ENCODE measurements at places on chromosomes 3 and 15.

- DNase-seq, result no peak
Measured at GRCh38 chr15:99343881-99344551, 92.7 kb downstream of the LRRC28 start.

- no peak for DNase-seq
Measured at GRCh38 chr3:114179575-114179974, 723 bp upstream of the DRD3 start.

GRCh38 chr3:40116478-40117177 lies 192.9 kb upstream of the EIF1B start:
- DNase-seq, result no peak

DNA sequence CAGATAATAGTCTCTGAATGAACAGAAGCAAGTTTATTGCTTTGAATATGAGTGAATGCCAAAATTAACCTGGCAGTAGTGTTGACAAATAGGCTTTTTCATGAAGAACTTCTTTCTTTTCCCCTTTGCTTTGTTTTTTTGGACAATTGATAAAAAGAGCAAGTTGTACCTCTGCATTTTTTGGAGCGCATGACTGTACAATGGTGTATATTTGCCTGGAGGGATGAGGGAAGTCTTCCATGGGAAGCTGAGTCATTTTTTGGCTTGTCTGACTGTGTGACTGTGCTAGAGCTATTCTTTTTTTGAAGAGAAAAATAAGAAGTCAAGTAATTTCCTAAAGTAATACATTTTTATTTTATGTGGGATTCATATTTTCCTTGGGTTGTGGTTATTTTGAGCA lies 186.9 kb downstream of the KLHL25 start:
- DNase-seq, result peak; percentile 32

GRCh38 chr3:107670986-107671385 lies 148.2 kb downstream of the BBX start:
- DNase-seq, result no peak

DNA sequence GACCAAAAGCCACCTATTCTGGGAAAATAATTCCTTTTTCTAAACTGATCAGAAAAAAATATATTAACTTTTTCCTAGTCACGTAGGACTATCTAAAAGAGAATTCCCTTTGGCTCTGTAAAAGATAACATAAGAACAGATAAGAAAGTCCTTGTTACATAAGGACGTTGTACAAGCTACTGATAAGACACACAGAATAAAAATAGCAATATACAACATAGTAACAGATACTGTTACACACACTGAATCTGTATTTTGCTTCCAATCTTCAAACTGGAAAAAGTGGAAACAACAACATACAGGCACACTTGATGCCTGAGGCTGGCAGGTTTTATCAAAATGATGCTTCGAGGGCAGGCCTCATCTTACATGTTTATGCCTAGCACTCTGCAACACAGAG lies 59.8 kb downstream of the SNX4 start:
- DNase-seq, result no peak

- DNase-seq, result no peak
Measured at GRCh38 chr15:92951800-92952457, 51.8 kb downstream of the CHD2 start.

DNA sequence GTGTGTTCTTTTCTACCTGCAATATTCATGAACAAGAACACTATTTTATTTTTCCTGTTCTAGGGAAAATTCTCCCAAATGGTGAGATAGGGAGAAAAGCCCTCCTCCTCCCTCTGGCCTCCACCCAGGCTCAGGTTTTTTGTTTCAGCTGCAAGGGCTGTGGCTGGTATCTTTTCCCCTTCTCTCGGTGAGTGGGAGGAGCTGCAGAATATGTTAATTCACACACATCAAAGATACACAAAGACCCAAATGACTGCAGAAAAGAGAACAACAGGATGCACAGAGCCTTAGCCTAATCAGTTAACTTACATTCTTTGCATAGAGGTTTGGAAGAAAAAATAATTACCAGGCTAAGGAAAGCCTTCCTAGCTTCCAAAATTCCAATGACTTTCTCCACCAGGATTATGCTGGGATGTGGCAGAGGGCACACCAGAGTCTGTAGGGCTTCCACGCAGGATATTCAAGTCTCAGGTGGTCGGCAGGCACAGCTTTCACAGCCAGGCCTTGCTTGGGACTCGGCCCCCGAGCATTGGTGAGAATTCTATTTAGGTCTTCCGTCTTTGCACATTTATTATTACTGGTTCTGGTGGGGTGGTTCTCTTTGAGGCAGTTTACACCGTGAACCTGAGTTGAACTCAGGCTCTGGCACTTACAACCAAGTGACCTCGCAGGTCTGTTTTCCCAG lies 64.9 kb downstream of the ABHD5 start:
- no peak for DNase-seq

GRCh38 chr3:43270078-43270477 lies 16.3 kb upstream of the SNRK start:
- DNase-seq, result no peak

GRCh38 chr3:141096164-141096563 lies 45.0 kb downstream of the SPSB4 start:
- DNase-seq, result no peak

GRCh38 chr3:125310623-125311081 lies 64.5 kb downstream of the ZNF148 start:
- DNase-seq, result no peak

DNA sequence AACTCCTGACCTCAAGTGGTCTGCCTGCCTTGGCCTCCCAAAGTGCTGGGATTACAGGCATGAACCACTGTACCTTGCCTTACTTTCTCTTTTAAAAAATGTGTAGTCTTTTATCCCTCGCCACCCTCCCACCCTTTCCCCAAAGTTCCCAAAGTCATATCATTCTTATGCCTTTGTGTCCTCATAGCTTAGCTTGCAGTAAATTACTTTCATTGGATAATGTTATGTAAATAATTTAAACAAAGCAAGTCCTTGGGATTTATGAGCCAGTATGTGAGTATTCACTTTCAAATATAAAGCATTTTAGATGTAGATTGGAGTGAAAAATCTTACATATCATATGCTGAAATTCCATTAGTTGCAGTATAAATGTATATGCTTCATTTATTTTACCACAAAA lies 11.0 kb downstream of the GTF2A2 start:
- DNase-seq, result no peak

DNA sequence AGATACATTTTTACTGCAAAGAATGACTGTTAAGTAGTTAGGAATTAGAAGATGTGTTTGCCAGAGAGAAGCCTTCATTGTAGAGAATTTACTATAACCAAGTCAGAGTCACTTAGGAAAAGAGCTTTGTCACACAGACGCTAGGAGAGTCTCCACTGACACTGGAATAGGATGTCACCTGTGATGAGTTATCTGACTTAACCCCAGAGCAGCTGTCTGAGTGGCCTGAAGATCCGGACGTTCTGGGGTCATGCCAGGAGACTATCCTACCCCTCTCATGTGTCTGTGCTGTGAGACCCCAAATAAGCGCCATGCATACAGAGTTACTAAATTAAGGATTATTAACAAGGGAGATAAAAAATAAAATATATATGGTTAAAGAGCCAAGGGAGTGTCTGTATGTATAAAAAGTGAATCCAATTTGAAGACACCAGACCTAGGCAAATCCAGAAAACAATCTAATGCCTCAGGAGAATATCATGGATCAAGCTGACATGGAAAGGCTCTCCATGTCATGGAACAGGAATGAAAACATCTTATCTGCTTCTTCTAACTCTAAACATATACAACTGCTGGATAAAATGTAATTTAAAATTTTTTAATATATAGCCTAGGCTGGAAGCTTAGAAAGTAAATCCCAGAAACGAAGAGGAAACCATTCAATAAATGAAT lies 43.5 kb downstream of the ITGB5 start:
- DNase-seq, result no peak

DNA sequence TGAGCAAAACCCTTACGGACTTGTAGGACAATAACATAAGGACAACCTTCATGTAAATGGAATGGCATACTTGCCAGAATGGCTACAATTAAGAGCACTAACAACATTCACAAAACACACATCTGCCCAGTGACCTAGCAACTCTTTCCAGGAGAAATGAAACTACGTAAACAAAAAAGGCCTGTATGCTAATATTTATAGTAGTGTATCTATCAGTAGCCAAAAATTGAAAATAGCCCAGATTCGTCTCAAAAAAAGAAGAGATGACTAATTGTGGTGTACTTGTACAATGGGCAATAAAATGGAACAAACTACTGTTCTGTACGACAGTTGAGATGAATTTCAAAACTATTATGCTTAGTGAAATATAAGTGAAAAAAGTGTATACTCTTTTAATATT lies 38.4 kb downstream of the CMC1 start:
- DNase-seq, result no peak

GRCh38 chr3:60932643-60933042 lies 318.6 kb downstream of the FHIT start:
- DNase-seq, result no peak

GRCh38 chr15:76253691-76254473 lies 57.4 kb downstream of the ETFA start:
- no peak for DNase-seq

DNA sequence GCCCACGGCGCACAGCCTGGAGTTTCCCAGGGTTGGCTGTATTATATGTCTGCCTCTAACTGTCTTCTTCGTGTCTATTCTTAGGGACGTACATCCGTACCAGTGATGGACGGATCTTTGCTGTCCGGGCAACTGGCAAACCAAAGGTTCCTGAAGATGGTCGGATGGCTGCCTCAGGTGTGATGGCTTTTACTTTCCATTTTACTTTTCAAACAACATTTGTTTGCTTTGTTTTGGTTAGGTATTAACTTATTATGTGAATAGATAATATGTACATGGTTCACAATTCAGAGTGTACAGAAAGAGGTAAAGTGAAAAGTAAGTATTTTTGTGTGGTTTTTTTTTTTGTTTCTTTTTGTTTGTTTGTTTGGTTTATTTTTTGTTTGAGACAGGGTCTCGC lies 11.1 kb upstream of the TEX264 start:
- no peak for DNase-seq

DNA sequence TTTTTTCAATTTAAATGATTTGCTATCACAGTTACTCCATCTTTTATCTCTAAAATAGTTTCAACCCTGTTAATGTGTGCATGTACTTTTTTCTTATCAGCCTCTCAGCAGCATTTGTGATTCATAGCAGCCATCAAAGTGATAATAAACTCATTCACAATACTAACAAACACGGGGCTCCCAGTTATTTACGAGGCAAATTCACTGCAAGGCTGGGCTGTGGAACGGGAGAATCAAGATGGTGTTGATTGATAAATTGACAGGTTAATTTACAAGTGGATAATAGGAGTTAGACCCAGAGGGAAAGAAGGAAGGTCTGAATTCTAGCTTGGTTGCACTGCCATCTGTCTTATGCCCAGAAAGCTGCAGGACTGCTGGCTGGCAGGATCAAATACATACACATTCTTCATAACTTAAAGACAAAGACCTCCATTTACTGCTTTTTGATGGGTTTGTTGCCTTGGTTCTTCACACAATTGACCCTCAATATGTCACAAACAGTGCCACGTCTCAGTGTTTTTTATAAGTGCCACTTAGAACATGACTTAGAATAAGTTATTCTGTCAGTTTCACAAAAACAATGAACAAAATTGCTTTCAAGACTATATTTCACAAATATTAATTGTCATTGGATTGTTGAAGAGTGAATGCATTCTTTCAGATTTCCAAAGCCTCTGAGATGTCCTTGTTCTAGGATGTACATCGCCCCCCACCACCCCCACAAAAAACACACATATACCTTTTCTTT lies 562.8 kb downstream of the NR2F2 start:
- peak; percentile 30 for DNase-seq

DNA sequence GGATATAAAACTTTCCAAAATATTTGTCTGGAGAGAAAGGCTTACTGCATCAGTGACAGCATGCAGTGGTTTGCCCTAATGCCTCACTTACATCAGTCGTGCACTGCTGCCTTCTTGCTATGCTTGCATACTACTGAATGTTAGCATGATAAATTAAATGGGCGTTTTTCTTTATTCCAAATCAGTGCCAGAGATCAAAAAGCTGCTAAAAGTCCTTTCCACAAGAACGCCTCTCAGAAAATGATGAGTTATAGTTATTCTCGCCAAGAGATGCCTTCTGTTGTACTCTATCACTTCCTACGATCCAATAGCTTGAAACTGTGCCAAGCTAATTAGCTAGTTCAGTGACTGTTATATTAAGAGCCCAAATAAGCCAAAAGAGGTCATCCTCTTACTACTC lies 345.8 kb upstream of the ROBO2 start:
- no peak for DNase-seq

DNA sequence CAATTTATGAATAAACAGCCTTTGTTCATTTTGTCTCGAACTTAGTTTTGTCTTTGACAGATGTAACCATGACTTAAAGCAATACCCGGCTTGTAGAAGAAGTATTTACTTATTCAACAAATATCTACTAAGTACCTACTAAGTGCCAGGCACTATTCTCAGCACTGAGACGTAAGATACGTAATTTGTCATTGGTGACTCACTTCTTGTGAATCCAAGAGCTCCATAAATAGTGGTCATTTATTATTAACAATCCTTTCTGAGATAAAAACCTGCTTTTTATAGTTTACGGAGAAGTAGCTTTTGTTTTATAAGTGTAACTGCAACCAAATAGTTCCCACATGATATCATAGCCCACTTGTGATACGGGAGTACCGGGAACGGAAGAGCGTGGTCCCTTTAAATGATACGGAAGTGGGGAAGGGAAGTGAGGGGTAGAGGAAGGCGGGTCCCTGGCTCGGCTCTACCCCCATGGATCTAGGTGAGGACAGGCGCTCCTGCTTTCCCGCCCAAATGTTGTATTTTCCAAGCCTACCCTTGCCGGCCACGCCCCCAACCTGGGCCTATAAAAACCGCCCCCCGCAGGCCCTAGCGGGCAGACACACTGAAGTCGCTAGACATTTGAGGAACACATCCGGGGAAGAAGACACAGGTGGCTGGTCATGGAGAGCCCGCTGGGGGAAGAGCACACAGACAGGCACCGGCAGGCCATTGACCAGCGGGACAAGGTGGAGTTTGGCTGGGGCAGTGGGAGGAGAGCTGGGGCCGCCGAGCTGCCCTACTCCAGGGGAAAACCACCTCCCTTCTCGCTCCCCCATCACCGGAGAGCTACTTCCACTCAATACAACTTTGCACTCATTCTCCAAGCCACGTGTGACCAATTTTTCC lies at the start of gene SAMMSON:
Gene SAMMSON, plus strand, starts transcription at position 594 of the 888 bp plus-strand sequence.
- peak; percentile 78 for DNase-seq

DNA sequence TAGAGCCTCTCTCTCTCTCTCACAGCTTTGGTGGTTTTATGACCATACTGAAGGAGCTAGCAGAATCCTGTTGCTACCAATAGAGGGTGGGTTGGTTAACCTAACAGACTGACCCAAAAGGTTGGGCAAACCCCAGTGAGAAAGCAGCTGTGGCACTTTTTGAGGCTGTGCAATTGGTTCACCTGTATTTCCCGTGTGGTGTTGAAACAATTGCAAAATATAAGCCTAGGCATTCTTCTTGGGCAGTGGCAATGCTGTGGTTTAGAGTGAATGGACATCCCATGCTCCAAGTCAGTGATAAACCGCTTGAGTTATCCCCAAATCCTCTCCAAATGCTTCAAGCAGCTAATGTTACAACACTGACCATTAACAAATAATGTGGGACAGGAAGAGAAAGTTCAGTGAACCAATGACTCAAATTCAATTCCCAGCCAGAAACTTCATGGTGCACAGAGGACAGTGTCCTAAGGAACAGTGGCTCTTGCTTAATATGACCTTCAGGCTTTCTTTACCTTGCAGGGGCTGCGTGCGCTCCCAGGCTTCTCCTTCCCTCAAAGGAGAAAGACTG lies 261.9 kb upstream of the ICE2 start:
- no peak for DNase-seq
